ENCODE measurements at places on chromosomes 5 and 9. TPM values are rescaled to one million over a fixed set of nuclear protein-coding genes. Genes with fewer than 3 reads are reported as not detected.

The IFNK gene
- total RNA-seq, result not detected

The KCNV2 gene
- not detected for total RNA-seq

GRCh38 chr9:35859990-35860339, 10.2 kb downstream of the OR13J1 start:
- no peak for DNase-seq

DNA sequence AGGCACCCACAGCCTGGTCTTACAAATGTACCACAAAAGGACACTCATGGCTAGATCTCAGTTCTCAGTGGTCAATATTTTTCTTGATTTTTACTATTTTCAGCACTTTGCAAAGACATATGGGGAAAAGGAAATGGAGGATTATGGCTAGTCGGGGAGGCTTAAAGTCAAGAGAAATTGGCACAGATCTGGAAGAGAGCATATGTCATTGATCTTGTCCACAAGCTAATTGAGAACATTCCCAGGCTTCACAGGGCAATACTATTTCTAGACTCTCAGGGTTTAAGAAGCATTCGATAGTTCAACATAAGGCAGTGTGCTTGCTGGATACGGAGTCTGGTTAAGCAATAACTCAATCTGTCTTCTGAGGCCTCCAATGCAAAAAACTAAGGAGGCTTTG, 285.8 kb downstream of the ZNF608 start:
- DNase-seq, result no peak

- no peak for DNase-seq
Observed at GRCh38 chr9:129759319-129759718, 6.5 kb upstream of the PTGES start.

DNA sequence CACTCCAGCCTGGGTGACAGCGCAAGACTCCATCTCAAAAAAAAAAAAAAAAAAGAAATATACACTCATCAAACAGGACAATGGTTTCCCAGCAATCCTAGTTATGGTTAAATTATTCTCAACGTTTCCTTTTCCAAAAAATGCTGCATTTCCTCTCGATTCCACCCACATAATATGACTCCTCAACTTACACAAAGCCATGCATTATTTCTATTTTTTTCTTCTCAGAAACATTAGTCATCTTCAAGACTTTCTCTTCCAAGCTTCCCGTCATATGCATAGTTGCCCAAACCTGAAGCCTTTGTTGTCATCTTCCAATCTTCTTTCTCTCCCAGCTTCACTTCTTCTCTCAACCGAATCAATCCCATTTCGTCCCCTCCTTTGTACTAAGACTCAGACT, 61.4 kb upstream of the RANBP6 start:
- no peak for DNase-seq

DNA sequence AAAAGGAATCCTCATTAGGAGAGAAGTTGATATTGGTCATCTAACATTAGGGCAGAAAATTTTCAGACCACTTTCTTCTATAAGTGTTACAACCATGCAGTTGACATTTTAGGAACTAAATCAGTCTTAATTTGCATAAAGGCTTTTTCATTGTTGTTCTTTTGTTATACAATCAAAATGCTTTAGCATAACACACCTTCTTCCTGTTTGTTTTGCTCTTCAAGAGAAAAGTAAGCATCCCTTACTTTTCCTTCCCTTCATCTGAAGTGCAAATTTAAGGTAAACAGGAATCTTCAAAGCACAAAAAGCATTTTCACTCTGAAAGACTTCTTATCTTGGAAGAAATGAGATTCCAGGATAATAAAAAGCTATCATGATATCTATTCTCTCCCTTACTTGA, 273.6 kb downstream of the PTPRD start:
- no peak for DNase-seq

- no peak for DNase-seq
Observed at GRCh38 chr9:73577848-73578247, 426.2 kb downstream of the ANXA1 start.

Data from endothelial cell (in vitro differentiated cells).